ENCODE measurements at places on chromosomes 1 and 21.

DNA sequence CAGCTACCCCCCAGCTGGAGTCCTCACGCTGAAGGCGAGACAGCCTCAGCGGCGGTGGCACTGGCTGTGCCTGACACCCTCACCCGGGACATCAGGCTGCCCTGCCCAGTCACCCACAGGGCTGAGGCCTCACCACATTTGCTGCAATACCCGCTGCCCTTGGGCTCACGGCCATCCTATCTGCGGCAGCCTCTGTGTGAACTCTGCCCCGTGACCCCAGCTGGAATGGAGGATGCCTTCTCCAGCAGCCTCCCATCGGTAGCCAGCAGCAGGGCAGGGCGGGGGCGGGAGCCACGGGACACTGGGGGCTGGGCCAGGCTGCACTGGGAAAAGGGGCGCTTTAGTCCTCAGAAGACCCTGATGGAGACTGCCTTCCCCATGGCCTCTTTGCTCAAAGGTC, 112.4 kb upstream of the ZBTB40 start:
- DNase-seq, result no peak

DNA sequence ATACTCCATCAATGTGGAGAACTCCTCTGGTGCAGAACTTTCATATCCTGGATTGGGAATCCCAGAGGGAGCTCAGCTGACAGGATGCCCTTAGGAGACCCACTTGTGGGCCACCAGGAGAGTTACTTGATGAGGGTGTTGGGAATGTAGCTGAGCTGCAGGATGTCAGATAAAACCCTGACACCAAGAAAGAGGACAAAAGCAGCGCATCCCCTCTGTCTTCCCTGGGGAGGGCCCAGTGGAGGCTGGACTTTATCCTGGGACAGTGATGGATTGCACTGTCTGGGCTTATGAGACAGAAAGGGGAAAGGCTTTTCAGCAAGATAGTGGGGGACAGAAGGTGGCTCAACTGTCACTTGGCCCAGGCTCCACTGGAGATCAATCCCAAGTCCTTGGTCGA, 88.1 kb upstream of the BCAR3 start:
- no peak for DNase-seq

GRCh38 chr1:221824025-221824424, 82.1 kb upstream of the DUSP10 start:
- peak; percentile 23 for DNase-seq

- DNase-seq, result no peak
Measured at GRCh38 chr1:235736263-235736662, 86.7 kb upstream of the GNG4 start.

DNA sequence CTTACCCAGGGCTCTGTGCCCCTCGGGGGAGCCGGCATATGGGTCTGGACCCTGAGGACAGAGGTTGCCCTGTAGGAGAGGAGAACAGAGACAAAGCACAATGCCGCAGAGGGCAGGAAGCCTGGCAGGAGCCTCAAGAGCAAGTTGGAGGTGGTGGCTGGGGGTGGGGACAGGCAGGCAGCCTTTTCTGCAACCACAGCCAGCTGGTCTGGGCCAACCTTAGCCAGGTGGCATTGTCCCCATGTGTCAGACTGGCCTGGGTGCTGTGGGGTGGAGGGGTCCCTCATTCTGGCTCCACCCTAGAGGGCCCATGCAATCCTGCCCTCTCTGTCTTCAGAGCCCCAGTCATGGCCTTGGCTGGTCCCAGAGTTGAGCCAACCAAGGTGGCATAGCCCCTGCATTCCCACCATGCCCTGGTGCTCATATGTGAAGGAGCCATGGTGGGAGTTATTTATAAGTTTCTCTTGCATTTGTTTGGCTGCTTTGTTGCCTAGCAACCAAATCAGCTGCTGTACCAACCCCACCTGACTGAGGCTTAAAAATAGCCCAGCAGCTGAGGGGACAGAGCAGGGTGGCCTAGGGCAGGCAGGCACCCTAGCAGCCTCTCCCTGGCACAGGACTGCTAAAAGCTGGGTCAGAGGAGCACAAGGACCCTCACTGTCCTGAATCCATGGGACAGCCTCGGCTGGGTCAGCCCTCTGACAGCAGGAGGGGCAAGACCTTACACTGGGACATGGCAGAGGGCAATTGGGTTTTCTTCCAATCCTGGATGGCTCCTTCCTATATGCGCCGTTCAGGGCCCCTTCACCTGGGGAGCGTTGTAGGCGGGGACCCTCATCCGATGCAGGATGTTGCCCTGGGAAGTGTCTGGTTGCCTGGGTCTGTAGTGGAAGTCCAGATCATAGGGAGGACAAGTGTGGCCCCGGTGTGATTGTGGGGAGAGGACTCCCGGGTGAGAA, 19.5 kb downstream of the MAP7D1 start:
- DNase-seq, result no peak

- DNase-seq, result no peak
Measured at GRCh38 chr1:11227106-11228077, 35.0 kb downstream of the MTOR start.

GRCh38 chr1:71400050-71400449, 319.2 kb upstream of the ZRANB2 start:
- no peak for DNase-seq

DNA sequence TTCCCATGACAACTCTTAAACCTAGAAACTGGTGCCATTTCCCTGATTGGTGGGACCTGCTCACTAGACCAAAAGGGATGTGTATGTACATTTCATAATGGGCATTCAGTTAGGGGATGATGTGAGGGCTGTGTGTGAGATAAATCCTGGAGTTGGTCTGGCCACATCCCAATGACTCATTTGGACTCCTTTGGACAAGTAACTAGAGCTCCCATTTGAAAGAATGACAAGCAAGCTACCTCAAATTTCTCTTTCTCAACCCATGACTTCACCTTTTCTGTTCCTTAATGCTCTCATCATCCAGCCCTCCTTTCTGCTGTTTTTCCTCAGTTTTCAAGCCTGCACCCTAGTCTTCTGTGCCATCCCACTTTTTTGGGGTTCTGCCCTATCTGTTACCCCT, 27.9 kb downstream of the EBNA1BP2 start:
- DNase-seq, result no peak

DNA sequence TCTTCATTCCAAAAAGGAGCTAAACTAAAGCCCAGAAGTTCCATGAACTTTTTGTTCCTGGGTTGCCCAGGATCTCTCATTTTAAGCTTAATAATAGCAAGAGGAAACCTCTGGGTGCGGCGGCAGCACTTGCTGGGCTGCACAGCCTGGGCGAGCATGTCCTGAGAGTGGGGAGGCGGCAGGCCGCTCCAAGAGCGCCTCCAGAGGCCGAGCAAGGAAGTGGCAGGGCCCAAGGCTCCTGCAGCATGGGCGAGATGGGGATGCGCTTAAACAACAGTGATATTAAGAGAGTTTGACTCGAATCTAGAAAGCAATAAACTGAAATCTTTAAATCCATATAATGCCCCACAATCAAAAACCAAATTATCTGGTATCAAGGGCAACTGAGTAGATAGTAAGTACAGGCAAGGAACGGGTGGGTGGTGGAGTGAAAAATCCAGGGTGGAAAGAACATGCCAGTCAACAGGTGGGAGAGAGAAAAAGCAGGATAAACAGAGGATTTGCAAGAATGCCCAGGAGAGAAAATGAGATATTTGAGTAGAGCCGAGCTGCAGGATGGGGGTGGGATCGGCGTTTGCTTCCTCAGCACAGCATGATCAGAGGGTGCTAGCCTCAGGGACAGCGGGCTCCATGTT, 14.1 kb upstream of the TNR start:
- peak; percentile 37 for DNase-seq

DNA sequence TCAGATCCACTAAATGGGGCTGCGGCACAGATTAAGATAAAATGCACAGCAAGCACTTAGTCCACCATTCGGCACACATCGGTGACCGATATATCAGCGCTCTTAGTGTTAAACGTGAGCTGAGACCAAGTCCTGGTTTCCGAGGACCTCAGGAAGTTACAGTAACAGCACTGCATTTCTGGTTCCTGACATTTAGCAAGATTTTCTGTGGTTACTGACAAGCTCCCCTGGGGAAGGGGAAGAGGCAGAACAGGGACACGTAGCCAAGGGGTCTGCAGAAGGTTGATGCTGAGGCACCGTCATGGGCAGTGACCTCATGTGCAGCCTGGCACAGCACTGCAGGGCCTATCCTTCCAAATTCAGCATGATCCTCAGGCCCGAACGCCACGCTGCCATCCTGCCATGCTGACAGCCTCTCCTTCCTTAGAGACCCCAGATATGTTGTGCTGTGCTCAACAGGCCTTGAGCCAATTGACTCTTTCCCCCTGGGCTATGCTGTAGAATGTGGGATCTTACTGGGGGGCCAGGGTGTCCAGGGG, 13.4 kb upstream of the PEF1 start:
- DNase-seq, result no peak

DNA sequence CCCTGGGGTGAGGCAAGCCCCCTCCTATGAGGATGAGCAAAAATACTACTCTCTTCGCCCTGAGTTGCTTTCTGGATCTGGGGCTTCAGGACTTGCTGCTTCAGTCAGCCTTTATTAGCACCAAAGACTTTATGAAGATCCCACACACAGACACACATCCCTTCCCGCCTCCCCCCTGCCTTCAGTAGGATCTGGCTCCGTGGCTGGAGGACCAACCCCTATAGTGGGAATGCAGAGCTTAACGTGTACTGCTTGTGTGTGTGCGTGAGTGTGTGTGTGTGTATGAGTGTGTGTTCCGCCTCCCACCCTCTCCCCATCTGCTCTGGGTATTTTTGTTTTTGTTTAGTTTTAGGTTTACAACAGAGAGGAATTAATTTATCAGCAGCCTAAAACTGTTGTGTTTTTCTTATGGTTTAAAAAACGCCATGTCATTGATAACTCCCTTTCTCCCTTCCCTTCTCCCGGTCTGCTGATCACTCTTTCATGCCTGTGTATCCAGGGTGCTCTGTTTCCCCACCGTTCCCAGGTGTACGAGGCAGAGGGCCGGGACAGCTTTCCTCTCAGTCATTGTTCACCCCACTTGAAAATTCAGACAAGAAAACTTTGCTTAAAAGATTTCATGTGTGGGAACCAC, 27.5 kb upstream of the ZFP69B start:
- no peak for DNase-seq

- DNase-seq, result no peak
Measured at GRCh38 chr1:170864876-170865538, 70.3 kb upstream of the MROH9 start.

DNA sequence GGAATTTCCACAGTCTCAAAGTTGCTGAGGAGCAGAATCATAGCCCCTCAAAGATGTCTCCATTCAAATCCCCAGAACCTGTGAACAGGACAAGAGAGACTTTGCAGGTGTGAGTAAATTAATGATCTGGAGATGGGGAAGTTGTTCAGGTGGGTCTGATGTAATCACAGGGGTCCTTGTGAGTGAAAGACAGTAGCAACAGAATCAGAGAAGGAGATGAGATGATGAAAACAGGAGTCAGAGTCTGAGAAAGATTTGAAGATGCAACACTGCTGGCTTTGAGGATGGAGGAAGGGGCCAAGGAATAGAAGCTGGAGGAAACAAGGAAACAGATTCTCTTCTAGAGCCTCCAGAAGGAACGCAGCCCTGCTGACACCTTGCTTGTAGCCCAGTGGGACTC, 81.5 kb downstream of the SELENOF start:
- no peak for DNase-seq

DNA sequence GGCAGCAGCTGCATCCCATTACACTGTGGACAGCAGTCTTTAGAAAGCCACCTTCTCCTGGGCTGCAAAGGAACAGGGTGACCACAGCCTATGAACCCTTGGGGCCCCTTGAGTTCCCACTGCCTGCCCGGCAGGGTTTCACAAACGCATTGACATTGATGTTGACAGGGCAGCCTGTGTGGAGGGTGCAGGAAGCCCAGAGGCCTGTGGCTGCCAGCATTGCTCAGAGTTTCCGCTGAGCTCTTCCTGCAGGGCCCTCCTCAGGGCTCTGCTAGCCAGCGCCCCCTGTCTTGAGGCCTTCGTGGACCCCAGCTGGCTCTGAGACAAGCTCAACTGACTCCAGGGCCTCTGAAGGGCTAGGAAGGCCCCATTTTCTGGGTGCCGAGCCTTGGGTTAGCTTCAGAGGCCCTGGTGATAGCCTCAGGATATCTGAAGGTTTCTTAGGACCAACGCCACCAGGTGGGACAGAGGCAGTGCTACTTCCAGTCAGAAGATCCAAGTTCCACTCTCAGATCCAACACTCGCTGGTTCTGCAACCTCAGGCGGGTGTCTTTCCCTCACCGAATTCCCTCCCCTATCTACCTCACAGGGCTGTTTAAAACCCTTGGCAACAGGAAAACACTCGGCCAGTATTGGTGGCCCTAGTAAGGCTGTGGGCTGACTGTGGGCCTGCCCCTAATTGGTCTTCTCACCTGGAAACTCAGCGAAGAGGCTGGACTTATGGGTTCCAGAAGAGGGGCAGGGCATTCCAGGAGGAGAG, 27.2 kb upstream of the EPS8L3 start:
- DNase-seq, result peak; percentile 87

DNA sequence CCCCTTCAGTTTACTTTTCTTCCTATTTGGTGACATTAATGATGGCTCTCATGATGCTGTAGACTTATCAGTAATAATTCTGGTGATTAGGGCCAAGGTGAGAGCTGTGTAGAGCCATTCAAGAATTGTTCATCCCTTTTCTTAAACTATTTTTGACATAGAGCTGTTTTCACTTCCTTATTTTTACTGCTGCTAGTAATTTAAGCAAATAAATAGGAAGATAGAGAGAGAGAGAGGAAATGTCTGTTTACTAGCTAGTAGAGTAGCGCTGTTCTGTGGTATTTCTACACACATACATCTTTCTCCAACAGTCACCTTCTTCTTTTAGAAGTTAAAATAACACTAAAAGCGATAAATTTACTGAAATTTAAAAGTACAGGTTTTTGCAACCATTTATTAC, 678.0 kb upstream of the ZP4 start:
- DNase-seq, result no peak

- no peak for DNase-seq
Measured at GRCh38 chr1:41681331-41682098, 197.0 kb upstream of the EDN2 start.

GRCh38 chr1:200694738-200695137, 25.0 kb upstream of the DDX59 start:
- no peak for DNase-seq

DNA sequence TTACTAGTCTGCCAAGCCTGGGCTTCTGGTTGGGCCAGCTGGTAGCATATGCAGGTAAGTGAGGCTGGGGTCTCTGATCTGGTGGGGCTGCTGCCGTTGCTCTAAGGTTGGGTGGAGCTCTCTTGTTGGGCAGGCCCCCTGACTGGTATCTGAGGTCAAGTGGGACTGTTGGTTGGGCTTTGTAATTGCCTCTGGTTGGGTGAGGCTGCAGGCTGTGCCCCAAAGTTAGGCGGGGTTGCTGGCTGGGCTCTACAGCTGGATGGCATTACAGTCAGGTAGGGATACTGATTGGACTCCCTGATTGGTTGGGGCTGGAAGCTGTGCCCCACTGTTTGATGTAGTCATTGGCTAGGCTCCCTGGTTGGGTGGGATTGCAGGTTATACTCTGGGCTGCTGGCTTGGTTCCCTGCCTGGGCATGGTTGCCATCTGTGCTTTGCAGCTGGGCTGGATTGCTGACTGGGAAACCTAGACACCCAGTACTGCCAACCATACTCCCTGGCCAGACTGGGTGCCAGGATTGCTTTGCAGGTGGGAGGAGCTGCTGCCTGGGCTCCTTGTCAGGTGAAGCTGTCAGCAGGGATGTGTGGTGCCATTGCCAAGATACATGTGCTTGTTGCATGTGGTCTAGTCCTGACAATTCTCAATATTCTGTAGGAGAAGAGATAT, 130.5 kb downstream of the RABGAP1L start:
- DNase-seq, result no peak

GRCh38 chr1:200231787-200232231, 178.0 kb downstream of the ZNF281 start:
- DNase-seq, result no peak

- DNase-seq, result no peak
Measured at GRCh38 chr1:1942753-1943656, 23.9 kb upstream of the TMEM52 start.

GRCh38 chr1:37676281-37677142, 15.8 kb upstream of the CDCA8 start:
- no peak for DNase-seq

Measured in activated CD4-positive, alpha-beta T cell treated with anti-CD3 and anti-CD28 coated beads for 48 hours (primary cell).